ENCODE measurements at places on chromosomes 6 and 20.
A peak's percentile ranks its signal among the peaks of the same experiment; 100 is the strongest.

- no peak for DNase-seq
These were observed 97.8 kb upstream of the MRPS10 start for GRCh38 chr6:42315259-42315990.

- peak; percentile 44 for DNase-seq
These were observed 64.8 kb downstream of the UTRN start for GRCh38 chr6:144349690-144350527.

GRCh38 chr6:137813308-137813970, 53.6 kb upstream of the TNFAIP3 start:
- no peak for DNase-seq

DNA sequence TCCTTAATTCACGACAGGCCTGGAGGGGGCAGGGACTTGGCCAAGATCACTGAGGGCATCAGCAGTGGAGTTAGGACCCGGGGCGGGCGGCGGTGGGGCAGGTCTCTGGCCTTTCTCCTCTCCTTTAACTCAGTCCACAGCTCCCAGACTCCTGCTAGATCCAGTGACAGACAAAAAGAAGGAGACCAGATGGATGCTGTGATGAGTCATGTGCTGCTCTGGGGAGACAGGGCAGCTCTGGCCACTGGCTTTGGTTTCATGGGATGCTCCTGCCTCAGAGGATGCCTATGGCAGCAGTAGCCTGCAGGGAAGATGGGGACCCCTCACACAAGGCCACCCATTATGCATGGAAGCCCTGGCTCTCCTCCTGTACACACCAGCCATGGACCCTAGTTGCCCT, 20.5 kb downstream of the EPB41L1 start:
- DNase-seq: no peak

GRCh38 chr6:122969999-122970533, 26.0 kb upstream of the CLVS2 start:
- DNase-seq: no peak

DNA sequence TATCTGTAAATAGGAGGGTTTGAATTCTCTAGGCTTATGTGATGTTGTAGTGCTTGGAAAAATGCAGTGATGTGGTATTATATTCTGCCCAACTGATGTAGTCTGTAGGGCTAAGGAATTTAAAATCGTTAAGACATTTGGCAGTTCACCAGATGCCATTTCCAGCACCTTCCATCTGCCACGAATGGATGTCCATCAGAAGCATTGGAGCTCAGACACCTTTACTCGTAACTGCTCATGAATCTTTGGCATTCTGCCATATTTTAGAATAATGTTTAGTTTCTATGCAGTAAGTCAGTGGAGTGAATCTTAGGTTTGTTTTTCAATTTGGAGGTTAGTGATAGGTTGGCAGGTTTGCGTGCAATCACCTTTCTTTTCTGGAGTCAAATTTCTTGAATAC, 2.4 kb upstream of the SYTL3 start:
- DNase-seq: no peak

Data from CD4-positive, alpha-beta T cell treated with Interleukin-10 for 1 hour (primary cell).